GM13977 (cell line): ENCODE measurements at places on chromosomes 5 and 9.

DNA sequence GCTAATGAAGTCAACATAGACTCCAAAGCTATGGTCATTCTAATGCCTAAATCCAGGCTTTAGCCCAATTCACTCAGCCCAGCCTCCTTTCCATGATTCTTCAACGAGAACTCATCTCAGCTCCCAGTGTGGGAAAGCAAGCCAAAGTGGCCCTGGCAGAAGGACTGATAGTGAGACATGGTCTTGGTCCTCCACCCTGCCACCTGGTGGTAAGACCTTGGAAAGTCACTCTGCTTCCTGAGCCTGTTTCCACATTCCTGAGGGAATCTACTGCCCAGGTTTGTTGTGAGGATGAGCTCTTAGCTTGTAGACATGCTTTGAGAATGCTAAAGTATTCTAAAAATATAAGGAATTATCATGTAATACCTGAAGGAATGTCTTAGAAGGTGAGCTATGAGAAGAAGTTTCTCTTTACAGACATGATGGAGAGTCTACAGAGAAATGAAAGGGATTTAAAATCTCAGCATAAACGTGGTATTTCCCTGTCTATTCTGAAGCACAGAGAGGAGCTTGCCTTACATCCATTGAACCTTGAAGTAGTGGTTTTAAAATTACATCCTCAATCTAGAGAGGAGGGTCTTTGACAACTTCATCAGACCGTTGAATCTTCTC lies 173.5 kb downstream of the TRIM32 start:
- DNase-seq: peak; percentile 46

GRCh38 chr5:144487761-144488160 lies 317.1 kb downstream of the KCTD16 start:
- DNase-seq: no peak

GRCh38 chr5:42718591-42718990 lies 38.0 kb upstream of the CCDC152 start:
- DNase-seq: no peak

DNA sequence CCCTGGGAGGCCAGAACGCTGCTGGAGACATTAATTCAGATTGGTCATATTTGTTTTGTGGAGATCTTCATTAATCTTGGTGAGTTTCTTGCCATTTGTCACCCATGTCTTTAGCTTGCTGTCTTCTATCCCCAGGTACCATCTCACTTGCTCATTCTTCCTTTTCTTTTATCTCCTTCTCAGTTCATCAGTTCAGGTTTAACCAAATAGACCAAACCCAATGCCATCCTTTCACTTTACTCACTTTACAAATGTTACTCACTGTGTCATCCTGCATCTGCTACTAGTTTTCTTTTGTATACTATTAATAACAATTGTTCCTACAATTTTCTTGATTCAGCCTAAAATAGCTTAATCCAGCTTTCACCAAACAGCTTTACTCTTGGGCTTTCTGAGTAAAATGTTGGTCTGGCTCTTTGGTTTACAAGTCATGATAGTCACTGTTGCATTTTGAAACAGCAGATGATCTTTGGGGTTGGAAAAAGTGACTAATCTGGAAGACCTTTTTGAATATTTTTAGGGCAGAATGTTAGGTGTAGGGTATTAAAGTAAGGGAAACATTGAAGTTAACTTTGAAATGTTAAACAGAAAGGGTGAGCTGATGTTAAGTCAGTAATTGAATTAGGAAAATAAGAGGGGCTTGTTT lies 246.9 kb downstream of the ZSWIM6 start:
- DNase-seq: no peak

- no peak for DNase-seq
Observed at GRCh38 chr5:56166671-56167385, 66.3 kb downstream of the ANKRD55 start.

DNA sequence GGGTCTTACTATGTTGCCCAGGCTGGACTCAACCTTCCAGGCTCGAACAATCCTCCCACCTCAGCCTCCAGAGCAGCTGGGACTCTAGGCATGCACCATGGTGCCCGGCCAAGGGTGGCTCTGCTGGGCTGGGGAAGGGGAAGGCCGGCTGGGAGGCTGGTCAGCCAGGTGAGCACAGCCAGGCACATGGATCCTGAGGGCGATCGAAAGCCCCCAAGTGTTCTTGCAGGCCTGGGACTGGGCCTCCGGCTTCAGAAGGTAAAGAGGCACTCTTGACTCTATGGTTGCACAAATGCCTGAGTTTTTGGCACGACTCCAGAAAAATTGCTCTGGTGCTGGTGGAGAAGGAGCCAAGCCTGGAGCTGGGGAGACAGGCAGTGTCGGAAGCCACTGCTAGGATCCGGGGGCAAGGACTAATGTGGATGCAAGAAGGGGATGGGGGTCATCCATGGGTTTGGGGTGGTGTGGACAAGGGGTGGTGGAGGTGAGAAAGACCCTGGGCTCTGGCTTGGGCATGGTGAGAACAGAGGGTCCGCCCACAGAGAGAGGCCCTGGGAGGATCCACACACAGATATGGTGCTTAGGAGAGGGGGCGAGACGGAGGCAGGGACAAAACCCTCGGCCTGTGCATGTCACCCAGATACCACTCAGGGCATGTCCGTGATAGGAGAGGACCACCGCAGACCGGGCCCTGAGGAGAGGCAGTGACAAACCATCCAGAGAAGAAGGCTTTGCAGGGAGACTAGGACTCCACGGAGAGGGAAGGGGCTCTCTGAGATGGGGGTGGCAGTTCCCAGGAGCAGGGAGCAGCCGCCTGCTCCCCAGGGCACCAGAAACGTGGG lies 51.1 kb upstream of the COL5A1 start:
- DNase-seq: no peak

DNA sequence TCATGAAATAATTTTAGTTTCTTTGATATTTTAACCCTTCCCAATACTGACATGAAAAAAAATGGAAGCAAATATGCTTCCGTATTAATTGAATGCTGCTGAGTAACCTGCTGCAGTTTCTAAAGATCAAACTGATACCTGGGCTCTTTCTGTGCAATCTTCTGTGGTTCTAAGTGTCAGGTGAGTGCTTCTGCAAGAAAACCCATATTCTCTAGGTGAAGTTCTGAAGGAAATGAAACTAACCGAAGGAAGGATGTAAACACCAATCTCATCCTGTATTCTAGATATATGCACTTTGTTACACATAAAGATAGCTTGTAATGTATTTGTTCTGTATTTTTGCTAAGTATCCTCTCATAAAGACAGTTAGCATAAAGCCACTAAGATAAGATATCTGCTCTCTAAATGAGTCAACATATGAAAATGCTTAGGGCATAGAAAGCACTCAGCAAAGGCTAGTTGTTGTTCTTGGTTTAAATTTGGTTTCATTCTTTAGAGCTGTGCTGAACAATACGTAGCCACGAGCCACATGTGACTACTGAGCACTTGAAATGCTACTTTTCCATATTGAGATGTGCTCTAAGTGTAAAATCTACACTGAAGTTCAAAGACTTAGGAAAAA lies 52.0 kb downstream of the ITGA2 start:
- DNase-seq: peak; percentile 20

GRCh38 chr5:83471405-83472212 lies at the start of gene VCAN:
Gene VCAN (plus strand): TSS chr5:83471744. CDS start chr5:83483519, 11,775 bp downstream.
- peak; percentile 49 for DNase-seq

DNA sequence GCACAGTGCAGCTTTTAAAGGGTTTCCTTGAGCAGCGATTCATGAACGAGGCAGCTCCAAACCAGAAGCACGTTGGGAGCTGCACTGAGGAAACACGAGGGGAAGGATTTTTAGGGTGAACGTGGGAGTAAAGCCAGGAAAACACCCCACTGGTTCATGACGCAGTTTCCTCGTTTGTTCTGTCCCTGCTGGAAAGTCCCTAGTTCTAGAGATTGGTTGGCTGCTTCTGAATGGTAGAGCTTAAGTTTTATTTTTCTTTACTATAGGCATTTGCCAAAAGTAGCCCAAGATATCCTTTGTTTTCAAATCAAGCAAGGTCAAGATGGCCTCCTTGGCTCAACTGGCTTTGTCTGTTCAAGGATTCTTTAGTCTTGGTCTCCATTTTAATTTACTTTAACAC lies 116.5 kb upstream of the CACNA1B start:
- peak; percentile 83 for DNase-seq

- no peak for DNase-seq
Observed at GRCh38 chr5:8138884-8139283, 269.9 kb downstream of the MTRR start.

GRCh38 chr9:111926421-111926875 lies 29.8 kb downstream of the UGCG start:
- peak; percentile 74 for DNase-seq

GRCh38 chr5:136094913-136095641 lies 37.6 kb upstream of the SMAD5 start:
- DNase-seq: no peak

- DNase-seq: no peak
Observed at GRCh38 chr5:15683332-15683731, 183.4 kb downstream of the FBXL7 start.

DNA sequence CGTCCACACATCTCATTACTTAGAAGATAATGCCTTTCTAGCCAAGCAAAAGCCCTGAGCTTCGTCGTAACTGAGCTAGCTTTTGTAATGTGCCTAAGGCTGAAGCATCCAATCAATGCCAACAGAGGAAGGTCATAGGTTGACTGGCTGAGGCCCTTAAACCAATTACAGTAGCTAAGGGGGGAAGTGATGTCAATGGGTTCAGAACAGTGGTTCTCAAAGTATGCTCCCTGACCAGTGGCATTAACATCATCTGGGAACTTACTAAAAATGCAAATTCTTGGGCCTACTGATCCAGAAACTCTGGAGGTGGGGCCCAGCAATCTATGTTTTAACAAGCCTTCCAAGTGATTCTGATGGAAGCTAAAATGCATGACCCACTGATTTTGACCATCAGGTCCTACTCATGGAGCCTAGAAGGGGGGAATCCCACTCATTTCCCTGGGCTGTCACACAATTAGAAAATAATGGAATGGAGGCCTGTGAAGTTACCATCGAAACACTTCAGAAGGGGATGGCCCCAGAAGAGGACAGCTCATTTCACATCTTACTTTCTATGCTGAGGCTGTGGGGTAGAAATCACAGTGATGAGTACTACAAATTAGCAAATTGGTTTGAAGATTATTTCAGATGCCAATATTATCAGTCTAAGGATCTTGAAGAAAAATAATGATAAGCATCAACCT lies 4.8 kb upstream of the VLDLR start:
- DNase-seq: peak; percentile 41

DNA sequence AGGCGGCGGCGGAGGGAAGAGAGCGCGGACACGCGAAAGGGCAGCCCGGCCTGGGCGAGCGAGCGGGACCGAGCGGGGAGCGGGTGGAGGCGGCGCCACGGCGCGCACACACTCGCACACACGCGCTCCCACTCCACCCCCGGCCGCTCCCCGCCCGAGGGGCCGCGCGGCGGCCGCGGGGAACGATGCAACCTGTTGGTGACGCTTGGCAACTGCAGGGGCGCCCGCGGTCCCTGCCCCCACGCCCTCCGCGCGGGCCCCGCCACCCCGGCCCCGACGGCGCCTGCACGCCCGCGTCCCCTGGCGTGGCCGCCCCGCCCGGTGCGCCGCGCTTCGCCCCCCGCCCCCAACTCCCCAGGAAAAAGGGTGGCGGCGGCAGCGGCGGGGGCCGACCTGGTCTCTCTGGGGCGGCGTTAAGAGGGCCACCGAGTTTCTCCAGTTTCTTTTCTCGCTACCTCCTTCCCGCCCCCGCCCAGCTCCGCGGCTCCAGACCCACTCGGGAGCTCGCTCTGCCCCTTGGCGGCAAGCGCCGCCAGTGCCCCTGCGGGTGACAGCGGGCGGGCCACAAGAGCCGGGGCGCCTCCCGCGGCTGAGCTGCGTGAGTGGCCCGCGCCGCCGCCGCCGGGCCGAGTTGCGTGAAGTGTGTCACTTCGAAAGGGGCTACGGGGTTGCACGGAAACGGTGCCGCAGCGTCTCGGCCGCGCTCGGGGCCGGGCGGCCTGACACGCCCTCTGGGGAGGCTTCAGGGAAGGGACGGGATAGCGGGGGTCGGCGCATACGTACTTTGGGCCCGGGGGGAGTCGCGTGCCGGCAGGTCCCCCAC lies at the start of gene NR3C1:
Gene NR3C1 (minus strand): TSS at position 94 of the 823 bp plus-strand sequence. CDS start 2,847 bp downstream, outside the sequence.
- peak; percentile 84 for DNase-seq

DNA sequence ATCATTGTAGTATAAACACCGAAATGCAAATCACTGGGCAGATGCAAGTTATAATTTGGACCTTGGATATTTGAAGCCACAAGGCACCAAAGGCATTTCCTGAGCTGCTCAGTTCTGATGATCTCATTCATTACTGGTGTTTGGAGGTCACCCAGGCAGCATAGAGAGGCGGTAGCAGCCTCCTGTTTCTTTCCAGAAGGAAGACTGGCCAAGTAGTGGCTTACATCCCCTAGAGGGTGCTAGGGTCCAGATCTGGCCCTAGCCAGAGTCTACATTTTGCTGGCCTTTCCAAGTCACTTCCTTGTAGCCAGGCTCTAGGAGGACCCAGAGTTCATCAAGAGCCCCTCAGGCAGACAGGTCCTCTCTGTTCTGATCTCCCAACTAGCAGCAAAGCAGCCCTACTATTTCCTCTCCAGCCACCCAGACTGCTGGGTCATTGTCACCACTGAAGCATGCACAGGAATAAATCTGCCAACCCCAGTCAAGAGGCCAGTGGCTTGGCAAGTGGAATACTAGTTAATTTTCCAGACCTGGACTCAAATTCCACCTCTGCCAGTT lies 33.4 kb upstream of the TTC1 start:
- no peak for DNase-seq

DNA sequence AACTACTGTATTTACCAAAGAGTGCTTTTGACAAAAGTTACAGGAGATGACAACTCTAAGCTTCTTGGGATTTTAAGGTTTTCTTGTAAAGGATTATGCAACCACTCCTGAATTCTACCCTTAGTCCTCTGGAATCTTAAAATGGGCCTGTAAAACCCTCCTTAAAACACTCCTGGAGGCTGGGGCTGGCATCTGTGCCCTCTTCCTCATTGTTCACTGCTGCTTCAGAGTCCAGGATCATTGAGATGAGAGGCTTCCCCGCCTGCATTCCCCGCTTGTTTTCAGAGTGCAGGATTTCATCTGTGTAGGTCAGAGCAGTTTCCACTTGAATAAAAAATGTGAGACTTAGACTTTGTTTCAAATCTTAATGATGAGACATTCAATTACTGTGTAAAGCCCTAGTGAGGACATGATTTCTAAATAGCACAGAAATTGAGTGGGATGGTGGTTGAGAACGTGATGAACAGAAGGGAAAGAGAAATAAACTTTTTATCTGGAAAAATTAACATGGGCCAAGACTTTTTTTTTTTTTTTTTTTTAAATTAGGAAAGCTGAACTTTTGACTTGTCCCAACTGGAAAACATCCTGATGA lies 40.4 kb downstream of the PCSK5 start:
- no peak for DNase-seq

DNA sequence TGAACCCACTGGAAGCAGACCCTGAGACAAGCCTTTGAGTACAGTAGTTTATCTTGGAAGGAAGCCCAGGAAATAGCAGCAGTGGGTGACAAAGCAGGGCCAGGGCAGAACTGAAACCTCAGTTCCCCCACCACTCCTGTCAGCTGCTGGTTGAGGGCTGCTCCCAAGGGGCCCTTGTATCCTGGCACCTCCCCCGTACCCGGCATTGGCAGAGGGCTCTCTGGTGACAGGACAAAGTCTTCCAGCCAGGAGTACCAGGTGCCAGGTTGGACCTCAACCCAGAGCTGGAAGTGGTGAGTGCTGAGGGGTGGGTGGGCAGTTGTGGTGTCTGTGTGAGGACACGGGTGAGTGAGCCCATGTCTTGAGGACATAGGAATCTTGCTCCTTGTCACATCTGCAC lies 123.3 kb downstream of the PHF2 start:
- DNase-seq: no peak
